ENCODE measurements at places on chromosomes 11 and 22.
A peak's percentile ranks its signal among the peaks of the same experiment; 100 is the strongest.

DNA sequence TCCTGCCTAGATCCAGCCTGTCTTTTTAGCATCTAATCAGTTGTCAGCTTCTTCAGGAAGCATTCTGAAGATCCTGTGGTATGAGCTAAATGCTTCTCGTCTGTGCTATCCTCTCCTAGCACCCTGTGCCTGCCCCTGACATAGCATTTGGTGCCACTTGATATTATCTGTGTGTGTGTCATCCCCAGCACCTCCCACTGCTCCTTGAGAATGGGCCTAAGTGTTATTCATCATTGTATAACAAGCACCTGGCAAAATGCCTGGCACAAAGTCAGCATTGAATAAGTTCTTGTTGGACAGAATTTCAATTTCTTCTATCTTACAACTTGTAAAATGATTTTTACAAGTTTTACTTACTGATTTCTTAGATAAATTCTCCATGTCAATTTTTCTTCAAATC is 28.1 kb upstream of the OLFML1 start:
- no peak for DNase-seq

GRCh38 chr22:46328797-46329196 is 6.7 kb upstream of the TRMU start:
- DNase-seq: no peak

DNA sequence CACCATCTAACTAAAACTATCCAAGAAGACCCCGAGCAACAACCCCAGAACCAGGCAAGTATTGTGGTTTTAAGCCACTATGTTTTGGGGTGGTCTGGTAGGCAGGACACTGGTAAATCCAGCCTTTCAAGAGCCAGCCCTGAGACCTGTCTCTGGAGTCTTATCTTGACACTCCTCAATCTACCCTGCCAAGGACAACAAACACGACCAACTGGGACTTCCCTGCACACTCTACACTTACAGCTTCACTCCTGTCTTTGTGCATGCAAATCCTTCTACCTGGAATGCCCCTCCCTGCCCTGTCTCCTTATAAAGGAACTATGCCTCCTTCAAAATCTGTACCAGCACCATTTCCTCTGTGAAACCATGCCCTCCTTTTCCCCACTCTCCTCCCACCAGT is 107.3 kb downstream of the RPL27A start:
- no peak for DNase-seq

DNA sequence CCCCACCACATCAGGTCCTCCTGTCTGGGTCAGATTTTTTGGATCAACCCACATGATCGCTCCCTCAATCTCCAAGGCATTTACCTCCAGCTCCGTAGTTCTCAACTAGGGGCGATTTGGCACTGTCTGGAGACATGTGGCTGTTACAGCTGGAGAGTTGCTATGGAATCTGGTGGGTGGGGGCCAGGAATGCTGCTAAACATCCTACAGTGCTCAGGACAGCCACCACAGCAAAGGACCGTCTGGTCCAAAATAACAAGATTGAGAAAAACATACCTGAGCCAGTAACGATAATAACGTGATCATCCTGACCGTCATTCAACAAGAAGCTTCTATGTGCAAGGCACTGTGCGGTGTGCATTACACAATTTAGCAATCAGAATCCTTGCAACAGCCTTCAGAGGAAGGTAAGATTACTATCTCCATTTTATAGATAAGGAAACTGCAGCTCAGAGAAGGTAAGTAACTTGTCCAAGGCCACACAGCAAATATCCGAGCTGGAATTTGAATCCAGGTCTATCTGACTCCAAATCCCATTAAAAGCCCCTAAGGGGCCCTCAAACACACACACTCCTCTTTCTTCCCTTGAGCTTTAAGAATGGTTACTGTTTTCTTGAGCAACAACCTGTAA is 14.3 kb upstream of the CRY2 start:
- no peak for DNase-seq

DNA sequence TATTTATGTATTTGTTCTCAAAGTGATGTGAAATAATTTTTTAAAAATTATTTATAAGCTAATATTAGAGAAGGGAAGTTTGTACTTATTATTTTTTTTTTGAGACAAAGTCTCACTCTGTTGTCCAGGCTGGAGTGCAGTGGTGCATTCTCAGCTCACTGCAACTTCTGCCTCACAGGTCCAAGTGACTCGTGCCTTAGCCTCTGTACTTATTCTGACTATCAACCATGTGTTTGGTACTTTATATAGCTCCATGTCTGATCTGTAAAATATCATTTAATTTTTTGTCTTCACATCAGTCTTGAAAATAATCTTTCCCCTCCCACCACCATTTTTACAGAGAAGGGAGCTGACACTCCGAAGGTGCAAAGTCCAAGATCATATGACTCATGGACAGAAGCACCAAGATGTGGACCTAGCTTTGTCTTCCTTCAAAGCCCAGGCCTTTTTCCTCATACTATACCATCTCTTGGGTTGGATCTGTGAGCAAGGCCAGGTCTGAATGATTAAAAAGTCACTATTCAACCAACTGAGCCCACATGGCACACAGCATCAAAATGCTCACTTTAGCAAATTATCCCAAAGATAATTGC is 32.4 kb upstream of the EED start:
- no peak for DNase-seq

GRCh38 chr11:100855466-100856067 is 168.5 kb downstream of the ARHGAP42 start:
- no peak for DNase-seq

- DNase-seq: no peak
These were observed 74.9 kb upstream of the DBX1 start for GRCh38 chr11:20235164-20235563.

DNA sequence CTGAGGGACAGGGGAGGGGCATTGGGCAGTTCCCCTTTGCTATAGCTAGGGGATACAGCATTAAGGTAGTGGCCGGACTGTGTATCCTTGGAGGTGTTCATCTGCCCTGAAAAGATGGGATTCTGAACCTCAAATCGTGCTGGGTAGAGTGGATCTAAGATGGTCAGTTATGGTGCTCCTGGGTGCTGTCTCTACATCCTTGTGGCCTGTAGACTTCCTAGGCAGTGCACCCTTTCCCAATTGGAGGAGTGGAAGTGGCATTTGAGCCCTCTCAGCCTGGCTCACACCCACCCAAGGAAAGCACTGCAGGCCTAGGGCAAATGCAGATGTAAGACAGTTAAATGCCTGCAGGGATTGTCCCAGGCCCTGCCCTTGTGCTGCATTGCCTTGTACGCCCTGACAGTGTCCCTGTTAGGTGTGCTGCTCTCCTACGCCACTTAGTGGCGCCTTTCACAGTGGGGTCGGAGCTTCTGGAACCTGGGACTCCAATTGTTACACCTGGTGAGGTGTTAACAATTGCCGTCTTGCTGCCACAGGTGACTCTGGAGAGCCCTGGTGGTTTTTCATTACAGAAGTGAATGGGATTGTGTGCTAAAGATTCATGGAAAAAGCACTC is 35.0 kb downstream of the PPFIBP2 start:
- peak; percentile 15 for DNase-seq

- DNase-seq: no peak
These were observed 31.2 kb downstream of the APOL1 start for GRCh38 chr22:36284171-36284571.

DNA sequence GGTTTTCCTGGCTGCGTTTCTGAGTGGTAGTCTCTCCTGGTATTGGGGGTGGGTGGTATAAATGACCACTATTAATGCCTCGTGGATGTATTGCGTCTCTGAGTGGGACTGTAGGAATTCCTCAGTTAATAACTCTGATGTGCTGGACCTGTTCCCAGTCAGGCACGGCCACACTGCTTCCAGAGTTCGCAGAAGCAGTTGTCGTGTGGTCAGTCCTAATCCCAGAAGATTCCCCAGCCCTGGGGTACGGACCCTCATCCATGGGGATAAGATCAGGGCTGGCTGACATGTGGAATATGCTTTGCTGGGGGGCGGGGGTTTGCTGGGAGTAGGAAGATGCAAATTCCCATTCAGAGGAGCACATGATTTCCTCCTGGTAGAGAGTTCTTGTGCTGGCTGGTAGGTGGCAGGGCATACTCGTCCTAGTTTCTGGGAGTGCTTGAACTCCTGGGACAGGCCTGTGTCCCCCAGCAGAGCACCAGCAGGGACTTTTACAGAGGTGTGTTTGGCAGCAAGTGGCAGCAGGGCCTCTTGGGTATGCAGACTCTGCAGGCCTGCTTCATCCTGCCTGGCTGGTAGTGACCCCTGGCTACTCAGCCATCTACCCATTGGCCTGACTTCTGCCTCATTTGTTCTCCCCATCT is 157.4 kb downstream of the NAV2 start:
- DNase-seq: no peak

- no peak for DNase-seq
These were observed 66.8 kb downstream of the PRR5L start for GRCh38 chr11:36362902-36363301.

GRCh38 chr11:119512369-119512768 is 89.4 kb upstream of the THY1 start:
- no peak for DNase-seq

GRCh38 chr11:31806186-31806927 is 4.8 kb downstream of the PAX6 start:
- DNase-seq: no peak

- no peak for DNase-seq
These were observed 63.1 kb downstream of the SOX6 start for GRCh38 chr11:16293204-16293681.

DNA sequence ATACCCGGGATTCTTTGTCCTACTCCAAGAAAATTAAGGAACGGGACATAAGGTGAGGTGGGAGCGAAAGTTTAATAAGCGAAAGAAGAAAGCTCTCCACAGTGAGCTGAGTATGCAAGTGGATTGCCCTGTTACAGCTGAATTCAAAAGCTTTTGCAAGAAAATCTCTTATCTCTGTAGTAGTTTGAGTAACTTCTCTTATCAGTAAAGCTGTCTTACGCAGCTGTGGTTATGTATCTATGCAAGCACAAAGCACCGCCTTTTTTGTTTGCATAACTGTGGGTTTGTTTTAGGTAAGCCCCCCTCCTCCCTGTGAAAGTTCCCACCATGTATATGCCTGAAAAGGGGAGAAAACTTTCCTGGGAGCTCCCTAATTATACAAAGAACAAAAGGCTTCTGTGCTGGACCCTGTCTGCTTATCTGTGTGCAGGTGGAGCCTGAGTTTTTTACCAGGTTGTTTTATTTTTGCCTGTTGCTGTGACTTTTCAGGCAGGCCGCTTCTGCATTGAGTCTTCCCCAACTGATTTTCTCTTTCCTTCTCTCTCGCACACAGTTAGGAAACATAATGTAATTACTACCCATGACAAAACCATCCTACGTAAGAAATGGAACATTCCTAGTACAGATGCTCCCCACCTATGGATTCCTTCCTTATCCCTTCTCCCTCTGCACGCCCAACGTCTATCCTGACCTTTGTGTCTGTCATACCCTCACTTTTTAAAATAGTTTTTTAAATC is 837 bp upstream of the PLAAT5 start:
- no peak for DNase-seq

DNA sequence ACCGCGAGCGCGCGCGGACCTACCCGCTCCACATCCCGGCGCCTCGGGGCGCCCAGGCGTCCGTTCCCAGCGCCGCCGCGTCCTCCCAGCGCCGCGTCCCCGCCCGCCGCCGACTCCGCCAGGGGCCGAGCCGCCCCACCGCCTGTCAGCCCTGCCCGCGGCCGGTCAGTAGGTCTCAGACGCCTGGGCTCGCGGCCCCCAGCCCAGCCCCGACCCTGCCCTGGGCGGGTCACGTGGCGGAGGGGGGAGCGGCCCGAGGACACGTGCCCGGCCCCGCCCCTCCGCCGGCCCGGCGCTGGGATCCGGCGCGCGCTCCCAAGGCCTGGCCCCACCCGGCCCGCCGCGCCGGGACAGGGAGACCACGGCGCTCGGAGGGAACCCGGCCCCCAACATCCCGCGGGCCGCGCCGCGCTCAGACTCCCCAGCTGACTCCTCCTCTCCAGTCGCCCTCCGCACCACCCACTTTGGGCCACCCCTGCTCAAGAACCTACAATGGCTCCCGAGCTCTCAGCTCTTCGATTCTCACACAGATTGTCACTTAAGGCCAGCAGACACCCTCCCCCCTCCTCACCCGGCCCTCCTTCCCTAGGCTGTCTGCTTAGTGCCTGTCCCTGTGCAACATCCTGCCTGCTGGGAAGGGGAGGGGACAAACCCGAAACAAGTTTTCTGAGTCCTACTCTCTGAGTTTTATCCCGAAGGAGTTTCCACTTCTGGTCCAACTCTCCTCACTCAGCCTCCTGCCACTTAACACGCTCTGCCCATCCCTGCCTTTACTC is at the start of gene RAB3IL1:
RAB3IL1 (minus strand) TSS at position 233 of the 776 bp plus-strand sequence; CDS start at position 34, 199 bp downstream.
- DNase-seq: no peak

- DNase-seq: no peak
These were observed 571 bp downstream of the CCDC15 start for GRCh38 chr11:124954590-124954955.

DNA sequence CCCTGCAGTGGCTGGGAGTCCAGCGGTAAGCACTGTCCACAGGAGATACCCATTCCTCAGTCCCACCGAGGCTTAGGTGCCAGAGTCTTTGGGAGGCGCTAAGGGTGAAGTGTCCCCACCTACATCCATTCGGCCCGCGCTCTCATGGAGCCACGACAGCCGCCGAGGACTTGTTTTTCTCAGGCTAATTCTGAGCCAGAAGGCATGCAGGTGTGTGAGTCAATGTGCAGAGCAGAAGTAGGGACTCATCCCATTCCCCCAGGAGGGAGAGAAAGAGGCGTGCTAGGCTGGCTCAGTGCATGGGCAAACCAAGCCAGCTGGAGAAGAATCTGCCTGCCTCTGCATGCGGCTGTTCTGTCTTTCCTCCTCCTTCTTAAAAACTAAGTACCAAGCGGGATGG is 46.6 kb downstream of the KCNC1 start:
- DNase-seq: no peak

DNA sequence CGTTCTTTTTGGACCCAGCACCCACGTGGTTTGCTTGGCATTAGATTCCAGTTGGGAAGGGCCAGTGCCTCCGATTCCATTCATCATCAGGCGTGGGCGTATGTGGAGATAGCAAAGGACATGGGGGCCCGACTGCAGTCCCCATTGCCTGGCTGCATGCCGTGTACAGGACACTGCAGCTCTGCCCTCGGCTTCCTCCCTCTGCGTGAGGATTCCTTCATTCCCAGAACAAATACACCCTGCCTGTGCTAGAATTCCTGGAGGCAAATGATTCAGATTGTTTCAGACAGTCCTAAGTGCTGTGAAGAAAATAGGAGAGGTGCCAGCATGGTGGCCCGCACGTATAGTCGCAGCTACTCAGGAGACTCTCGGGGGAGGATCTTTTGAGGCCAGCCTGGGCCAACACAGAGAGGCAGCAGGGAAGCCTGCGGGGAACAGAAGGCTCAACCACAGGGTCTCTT is 15.4 kb downstream of the DERL3 start:
- no peak for DNase-seq

DNA sequence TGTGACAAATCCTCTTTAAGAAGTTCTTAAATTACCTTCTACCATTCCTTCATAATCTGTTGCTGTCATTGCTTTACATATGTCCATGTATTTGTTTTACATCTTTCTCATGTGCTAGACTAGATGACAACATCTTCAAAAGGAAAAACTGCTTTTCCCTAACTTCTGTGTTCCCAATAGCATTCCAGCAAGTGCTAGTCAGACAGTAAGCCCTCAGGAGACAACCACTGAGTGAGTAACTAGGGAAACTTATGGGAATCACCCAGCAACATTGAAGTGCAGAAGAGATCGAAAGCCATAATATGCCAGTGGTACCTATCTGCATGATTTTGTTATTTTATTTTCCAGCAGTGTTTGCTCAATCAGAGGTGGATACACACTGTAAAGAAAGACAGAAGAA is 889.7 kb upstream of the API5 start:
- DNase-seq: no peak

Data from CD4-positive, alpha-beta T cell treated with Interleukin-6 at 100 ng/mL for 8 hours (primary cell).